HS-27A (cell line): ENCODE measurements at places on chromosomes 4 and X.

DNA sequence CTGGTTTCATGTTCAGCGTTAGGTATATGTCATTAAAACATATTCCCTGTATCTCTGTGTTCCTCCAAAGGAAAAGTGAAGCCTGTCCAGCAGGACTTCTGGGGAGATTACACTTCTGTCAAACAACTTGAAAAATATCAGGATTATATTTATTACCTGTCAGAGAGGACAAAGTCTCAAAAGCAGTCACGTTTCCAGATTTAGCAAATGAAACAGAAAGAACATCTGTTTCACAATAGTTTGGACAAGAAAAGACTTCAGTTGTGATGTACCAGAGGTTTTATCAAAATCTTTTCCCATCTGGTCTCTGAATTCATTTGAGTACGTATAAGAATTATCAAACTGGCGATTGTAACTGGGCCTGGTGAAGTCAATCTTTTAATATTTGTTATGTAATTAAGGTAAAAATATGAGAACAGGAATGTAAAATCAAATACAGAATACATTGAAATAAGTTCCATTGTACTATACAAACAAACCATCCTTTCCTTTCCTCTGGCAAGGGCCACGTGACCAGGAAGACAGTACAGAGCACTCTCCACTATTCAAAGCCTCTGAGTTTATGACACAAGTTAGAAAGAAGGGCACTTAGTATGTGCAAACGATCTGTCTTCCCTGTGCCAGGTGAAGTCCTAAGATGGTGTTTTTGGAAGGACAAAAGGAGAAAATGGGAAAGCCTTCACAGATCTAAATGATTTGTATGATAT, 3.2 kb downstream of the CASP3 start:
- DNase-seq: no peak

DNA sequence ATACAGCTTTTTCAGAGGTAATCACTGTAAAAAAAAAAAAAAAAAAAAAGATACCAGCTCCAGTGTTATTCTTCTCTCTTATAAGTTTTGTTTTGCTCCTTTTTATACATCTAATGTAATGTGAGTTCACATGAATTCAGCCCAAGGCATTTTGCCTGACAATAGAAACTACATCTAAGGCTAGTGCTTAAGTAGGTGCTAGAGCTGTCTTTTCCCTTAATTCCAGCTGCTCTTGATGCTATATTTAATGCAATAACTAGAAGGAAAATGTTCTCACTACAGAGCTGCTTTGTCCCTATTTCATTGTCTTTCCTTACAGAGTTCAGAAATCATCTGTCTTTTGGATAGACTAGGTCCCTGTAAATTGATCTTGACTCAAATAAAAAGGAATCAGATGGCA, 150.1 kb downstream of the NAA11 start:
- DNase-seq: no peak

GRCh38 chrX:108097380-108097779, 5.8 kb downstream of the ATG4A start:
- no peak for DNase-seq

DNA sequence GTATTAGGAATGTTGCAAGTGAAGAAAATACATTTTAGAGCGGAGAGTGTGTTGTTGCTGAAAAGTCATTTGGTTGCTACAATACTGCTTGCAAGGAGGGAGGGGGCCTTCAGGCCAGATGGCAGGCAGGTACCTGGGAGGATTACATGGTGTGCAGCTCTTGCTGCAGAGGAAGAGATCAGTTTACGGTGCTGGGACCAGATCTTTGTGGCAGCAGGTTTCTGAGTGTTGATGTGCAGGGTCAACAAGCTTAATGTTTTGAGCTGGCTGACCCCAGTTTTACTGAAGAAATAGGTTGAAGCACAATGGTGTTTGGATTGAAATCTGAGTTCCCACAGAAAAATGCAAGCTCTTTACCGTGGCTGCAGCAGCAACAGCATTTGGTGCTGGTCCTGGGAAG, 96.4 kb upstream of the DDIT4L start:
- DNase-seq: no peak

DNA sequence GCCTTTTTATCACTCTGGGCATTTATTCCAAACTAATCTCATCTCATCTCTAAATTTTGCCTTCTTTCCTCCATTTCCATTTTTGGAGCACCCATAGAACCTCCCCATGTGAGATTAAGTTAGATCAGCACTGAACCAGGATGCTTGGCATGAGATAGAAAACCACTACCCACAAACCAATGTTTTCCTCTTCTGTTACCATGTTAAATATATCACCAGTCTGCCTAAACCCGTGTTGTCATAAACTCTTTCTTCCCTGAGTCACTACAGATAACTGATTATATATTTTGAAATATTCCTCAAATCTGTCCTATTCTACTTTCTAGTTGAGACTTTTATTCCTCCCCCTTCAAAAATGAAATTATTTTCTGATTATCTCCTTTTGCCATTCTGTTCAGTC, 37.6 kb downstream of the GABRB1 start:
- DNase-seq: no peak

DNA sequence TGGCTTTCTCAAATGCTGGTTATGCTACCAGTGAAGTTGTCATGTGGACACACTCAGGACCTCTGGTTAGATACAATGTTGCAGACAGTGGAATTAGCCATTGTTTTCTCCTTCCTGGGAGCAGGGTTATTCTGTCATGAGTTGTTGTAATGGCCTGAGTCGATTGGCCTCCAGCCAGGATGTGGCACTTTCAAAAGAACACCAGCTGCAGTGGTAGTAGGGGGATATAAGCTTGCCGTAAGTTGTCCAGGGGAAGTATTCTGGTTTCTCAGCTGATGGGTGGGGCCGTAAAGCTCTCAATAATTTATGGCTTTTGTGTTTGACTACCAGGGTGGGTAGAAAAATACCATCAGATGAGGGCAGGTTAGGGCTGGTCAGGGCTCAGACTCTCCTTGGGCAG, 697.5 kb upstream of the GNPDA2 start:
- DNase-seq: no peak

- no peak for DNase-seq
Measured at GRCh38 chr4:108488865-108489264, 131.5 kb upstream of the RPL34 start.

- no peak for DNase-seq
Measured at GRCh38 chr4:154927126-154927680, 146.1 kb downstream of the RBM46 start.

GRCh38 chr4:139083607-139083955, 68.0 kb downstream of the NOCT start:
- DNase-seq: peak; percentile 27

GRCh38 chr4:10381146-10381545, 76.1 kb downstream of the ZNF518B start:
- no peak for DNase-seq

GRCh38 chr4:56961107-56961500, 16.3 kb downstream of the NOA1 start:
- no peak for DNase-seq

DNA sequence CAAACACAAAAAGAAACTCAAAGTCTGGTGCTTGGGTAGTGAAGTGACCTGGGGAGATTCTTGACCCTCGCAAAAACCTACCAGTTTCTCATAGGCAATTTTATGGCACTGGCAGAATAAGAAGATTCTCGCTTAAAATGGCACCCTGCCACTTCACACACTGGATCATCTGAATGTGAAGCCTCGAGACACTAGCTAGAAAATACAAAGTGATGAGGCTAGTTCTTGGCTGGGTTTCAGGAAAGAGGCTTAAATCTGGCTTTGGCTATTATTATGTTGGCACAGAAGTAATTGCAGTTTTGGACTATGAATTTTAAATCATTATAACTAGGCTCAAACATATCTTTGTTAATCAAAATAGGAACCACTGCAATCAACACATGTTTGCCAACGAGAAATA, 634.7 kb upstream of the BOD1L1 start:
- DNase-seq: no peak

DNA sequence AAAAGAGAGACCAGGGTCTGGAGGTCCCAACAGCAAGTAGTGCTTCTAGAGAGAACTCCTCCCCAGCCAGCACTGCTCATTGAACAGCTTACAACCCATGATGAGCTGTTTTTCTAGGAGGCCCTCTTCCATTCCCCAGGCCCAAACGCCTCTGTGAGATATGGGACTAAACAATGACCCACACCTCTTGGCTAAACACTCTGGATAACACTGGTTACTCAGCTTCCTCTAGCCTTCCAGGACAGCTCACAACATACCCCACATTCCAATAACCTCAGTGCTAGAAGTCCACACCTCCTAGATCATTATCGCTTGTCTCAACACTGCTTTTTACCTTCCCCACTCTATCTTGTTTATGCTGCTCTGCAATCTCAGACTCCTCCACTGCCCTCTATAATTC, 35.4 kb upstream of the PGRMC2 start:
- peak; percentile 72 for DNase-seq

DNA sequence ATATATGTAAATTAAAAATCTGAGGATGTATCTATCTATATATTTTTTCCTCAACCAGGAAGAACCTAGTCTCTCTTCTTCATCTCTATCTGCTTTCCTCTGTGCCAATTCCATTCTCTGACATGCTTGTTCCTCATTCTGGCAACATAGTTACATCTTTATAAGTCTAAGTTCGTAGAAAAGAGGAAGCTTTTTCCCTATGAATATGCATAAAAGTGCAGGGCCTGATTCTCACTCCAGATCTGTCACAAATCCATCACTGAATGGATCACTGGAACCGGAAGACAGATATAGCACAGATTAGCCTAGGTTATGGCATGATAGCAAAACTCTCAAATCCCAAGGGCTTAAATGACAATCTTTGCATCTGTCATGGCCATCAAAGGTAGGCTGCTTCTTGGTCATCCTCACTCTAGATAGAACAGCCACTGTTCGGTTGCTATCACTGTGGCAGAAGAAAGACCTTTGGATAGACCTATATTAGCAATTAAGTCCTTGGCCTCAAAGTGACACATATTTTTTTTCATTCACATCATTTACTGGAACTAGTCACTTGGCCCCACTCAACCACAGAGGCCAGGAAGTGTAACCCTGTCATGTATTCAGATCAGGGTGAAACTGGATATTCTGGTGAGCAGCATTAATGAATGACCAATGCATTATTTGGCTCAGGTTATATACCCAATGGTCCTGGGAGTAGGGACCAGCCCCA, 22.2 kb downstream of the DTHD1 start:
- DNase-seq: no peak

DNA sequence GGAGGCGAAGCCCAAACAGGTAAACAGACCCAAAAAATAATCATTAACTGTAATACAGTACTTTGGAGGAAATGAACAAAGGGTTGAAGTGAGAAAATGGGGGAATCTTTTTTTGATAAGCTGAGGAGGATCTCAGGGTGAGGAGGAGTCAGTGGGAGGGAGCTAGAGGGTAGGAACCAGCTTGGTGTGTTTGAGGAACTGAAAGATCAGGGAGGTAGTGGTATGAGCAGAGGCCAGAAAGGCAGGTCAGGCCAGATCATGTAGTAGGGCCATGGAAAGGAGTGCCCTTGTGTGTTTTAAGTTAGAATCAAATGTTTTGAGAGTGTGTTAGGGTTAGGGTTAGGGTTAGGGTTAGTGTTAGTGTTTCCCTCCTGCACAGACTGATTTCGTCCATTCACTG, 48.8 kb downstream of the PPP2R2C start:
- DNase-seq: no peak

DNA sequence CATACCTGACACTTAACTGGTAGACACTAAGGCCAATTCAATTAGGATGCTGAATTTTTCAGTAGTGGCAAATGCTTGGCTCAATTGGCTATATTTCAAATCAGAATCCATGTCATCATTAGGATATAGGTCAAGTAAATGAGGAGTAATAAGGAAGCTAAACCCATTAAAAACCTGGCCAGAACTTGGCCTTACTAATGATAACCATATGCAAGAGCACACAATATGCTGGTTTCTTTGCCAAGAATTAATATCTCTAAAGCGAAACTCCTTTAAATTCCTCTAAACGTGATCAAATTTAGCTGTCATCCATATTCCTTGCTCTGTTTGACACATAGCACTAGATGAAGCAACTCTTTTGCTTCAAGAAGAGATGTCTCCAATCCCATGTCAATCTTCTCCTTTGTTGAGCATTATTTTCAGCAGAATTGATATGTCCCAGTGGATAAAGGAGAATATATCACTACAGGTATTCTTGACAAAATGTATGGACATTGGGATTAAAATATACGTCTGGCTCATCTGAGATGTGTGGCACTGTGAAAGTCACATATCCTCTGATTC, 206.1 kb upstream of the ANKRD50 start:
- DNase-seq: no peak

DNA sequence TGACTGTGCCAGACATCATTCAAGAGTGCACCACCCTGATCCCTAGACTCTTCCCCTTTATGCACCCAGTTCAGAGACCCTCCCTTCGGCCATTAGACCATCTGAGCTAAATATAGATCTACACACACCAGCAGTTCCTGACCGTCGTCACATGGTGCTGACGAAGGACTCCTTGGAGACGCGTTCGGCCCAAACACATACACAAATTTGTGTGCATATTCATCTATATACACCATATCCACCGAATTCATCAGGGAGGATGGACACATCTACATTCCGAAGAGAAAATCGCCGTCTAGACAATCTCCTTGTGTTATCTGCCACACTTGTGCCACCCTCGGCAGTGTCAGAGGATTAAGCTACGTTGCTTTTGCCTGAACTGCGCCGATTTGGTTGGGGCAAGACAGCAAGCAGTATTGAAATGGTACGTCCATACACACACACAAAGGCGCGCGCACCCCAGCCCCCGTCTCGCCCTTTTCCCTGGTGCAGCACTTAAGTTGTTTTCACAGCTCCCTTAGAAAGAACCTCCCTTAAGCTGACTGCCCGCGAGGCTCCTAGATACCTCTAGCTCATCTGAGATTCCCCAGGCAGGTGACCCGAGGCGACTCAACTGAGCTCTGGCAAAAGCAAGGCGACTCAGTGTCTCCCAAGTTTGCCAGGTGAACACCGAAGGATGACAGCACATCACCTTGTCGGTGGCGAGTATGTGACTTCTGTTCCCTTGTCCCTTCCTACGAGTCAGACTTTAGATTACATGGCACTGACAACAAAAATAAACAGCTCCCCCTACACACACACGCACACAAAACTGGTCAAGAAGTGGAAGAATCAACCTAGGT, 1.0 kb downstream of the RASGEF1B start:
- no peak for DNase-seq

- peak; percentile 35 for DNase-seq
Measured at GRCh38 chrX:29419774-29420553, 795.4 kb upstream of the MAGEB2 start.

- no peak for DNase-seq
Measured at GRCh38 chr4:140070366-140070765, 83.6 kb downstream of the MAML3 start.

GRCh38 chr4:31111790-31112189, 391.6 kb downstream of the PCDH7 start:
- no peak for DNase-seq

GRCh38 chr4:54696649-54697048, 38.9 kb downstream of the KIT start:
- no peak for DNase-seq

GRCh38 chr4:87545052-87545451, 15.9 kb upstream of the SPARCL1 start:
- no peak for DNase-seq

GRCh38 chr4:8435656-8436121, 4.8 kb downstream of the ACOX3 start:
- no peak for DNase-seq

DNA sequence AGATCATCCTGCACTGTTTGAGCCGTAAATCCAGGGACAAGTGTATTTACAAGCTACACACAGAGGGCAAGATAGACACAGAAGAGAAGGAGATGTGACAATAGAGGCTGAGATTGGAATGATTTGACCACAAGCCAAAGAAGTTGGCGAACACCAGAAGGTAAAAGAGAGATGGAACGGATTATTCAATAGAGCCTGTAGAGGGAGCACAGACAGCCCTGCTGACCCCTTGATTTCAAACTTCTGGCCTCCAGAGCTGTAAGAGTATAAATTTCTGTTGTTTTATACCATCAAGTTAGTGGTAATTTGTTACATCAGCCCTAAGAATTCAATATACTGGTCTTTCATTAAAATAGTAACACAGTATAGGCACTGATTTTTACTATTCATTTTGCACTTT, 447.8 kb downstream of the FAT4 start:
- no peak for DNase-seq
